ENCODE measurements at places on chromosomes 2 and 18.

DNA sequence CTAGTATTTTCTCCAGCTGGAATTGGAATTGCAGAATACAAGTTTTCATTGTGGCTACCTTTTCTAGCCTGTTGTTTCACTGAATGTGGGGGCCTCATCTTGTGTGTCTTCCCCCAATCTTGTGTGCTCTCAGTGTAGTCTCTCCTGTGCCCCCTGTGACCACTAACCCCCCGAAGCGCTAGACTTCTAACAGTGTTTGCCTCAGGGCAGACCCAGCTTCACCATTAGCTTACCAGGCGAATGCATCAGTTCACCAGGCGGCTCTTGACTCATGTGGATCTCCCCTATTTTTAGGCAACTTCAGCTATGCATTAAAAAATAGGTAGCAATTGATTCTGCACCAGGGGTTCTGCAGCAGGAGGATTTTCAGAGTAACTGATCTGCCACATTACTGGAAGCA, 376.2 kb upstream of the MEIS1 start:
- no peak for DNase-seq

DNA sequence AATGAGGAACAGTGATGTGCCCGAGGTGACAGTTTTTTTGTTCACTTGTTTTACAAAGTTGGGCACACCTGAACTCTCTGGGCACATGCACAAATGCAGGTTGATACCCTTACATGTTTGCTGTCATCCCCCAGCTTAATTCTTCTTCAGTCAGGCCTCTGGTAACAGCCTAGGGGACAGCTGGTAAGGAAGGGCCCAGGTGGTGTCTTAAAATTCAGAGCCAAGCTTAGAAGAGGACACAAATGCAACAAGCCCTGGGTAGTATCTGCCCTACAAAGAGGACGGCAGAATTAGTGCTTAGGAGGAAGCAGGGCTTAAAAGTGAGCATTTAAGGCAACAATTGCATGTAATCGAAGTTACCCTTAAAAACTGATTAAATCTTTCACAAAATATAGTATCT, 171.9 kb upstream of the ACAA2 start:
- no peak for DNase-seq

DNA sequence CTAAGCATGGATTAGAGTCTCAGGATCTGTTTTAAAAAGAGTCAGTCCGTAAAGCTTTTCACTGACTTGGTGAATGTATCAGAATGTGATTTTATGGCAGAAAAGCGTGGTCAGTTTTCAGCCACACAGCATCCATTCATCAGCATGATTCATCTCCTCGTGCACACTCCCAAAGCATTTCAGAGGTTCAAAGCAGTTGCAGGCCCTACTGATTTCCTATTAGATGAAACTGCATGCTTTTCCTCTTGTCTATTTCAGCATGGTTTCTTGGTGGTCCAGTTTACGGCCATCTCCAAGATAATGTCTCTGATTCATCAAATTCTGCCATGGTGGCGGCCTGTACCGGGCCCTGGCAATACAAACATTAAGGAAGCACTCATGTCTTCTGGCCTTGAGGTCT, 4.8 kb upstream of the PARD6G start:
- DNase-seq = no peak

GRCh38 chr2:60857056-60857455, 24.3 kb upstream of the REL start:
- DNase-seq = peak; percentile 80

- DNase-seq = no peak
Measured at GRCh38 chr2:221422516-221423209, 149.4 kb downstream of the EPHA4 start.

DNA sequence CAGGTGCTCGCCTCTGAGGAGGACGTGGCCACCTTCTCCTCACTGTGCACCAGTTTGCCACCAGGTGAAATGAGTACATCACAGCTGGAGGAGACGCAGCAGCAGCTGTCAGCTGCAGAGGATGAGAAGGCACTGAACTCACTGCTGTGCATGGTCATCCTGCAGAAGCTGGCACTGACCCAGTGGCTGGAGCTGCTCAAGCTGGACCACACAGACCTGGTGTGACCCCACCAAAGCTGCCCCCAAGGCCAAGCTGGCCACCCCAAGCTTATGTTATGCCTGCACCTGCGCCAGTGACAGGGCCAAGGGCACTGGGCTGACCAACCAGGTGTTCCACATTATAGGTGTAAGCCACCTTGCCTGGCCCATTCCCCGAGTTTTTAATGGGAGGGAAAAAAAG, 19.3 kb downstream of the CLK1 start:
- no peak for DNase-seq

- no peak for DNase-seq
Measured at GRCh38 chr2:143815082-143815481, 685.9 kb downstream of the ARHGAP15 start.

- DNase-seq = no peak
Measured at GRCh38 chr2:235601960-235602704, 108.3 kb downstream of the AGAP1 start.

- DNase-seq = no peak
Measured at GRCh38 chr2:125041846-125042245, 1016.8 kb downstream of the CNTNAP5 start.

GRCh38 chr18:41410006-41410405, 545.0 kb upstream of the PIK3C3 start:
- no peak for DNase-seq

- peak; percentile 54 for DNase-seq
Measured at GRCh38 chr2:164850235-164850634, 8.6 kb upstream of the COBLL1 start.

GRCh38 chr2:242060212-242060835, 190.8 kb downstream of the RTP5 start:
- no peak for DNase-seq

DNA sequence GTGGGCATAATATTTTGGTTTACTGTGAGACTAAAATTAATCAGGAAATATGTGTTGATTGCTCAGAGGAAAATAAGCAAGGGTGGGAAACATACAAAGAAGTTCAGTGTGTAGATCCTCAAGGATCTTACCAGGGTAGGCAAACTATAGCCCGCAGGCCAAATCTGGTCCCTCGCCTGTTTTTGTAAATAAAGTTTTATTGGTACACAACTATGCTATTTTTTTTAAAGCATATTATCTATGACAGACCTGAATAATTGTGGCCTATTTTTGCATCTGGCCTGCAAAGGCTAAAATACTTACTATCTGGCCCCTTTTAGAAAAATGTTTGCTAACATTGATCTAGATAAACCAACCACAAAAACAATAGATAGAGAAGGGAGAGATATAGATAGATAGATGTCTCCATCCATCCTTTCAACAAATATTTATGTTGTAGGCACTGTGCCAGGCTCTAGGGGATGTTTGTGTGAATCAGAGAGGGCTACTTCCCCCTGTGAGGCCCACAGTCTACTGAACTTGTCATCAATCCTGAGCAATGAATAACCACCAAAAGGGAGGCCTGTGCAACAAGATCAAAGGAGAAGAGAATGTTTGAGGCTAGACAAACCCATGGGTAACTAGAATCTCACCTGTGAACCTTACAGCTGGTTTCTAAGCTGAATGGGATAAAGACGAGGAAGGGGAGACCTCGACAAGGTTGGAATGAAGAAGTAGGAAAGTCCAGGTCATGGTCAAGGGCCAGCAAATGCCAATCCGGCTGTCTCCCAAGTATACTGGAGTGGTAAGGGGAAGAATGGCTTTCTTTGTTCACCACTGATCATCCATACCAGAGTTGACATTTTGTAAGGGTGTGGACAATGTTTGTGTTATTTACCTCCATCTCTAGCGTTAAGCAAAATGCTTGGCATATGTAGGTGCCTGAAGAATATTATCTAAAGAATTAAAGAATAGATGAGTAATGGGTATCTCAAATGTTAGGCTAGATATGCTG, 23.6 kb downstream of the ALPK2 start:
- peak; percentile 78 for DNase-seq

GRCh38 chr2:83970217-83970929, 488.7 kb downstream of the SUCLG1 start:
- no peak for DNase-seq

DNA sequence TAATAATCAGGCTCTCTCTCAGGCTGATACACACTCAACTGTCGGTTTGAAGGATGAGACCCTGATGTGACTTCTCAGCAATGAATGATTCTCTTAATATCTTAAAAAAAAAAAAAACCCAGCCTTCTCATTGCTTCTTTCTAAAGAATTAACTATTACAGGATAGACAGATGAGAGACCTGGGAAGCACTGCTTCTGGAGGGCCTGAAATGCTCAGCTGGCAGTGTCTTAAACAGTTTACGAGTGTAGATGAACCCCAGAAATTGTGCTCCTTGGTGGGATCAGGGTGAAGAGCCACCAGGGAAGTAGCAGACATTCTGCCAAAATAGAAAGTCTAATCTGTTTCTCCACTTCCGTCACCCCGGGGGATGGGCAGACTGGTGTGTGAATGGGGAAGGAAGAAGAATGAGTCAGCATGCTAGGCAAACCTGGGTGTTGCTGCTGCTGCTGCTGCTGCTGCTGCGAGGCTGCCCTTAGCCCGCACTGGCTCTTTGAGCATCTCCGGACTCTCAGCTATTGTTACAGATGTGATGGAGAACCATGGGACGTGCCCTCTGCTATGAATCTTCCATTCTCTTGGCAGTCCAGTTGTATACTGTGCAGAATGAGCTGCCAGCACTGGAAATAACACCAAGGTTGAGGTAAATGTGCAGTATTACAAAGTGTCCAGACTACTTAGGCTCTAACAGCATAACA, 158.4 kb downstream of the SETBP1 start:
- DNase-seq = peak; percentile 77

GRCh38 chr2:72980535-72981217, 63.4 kb downstream of the EMX1 start:
- DNase-seq = no peak

- peak; percentile 64 for DNase-seq
Measured at GRCh38 chr2:45890819-45891218, 239.3 kb downstream of the PRKCE start.

GRCh38 chr2:37203708-37204107, 7.4 kb downstream of the CEBPZOS start:
- no peak for DNase-seq

- no peak for DNase-seq
Measured at GRCh38 chr2:145652036-145652435, 1132.1 kb upstream of the ZEB2 start.

DNA sequence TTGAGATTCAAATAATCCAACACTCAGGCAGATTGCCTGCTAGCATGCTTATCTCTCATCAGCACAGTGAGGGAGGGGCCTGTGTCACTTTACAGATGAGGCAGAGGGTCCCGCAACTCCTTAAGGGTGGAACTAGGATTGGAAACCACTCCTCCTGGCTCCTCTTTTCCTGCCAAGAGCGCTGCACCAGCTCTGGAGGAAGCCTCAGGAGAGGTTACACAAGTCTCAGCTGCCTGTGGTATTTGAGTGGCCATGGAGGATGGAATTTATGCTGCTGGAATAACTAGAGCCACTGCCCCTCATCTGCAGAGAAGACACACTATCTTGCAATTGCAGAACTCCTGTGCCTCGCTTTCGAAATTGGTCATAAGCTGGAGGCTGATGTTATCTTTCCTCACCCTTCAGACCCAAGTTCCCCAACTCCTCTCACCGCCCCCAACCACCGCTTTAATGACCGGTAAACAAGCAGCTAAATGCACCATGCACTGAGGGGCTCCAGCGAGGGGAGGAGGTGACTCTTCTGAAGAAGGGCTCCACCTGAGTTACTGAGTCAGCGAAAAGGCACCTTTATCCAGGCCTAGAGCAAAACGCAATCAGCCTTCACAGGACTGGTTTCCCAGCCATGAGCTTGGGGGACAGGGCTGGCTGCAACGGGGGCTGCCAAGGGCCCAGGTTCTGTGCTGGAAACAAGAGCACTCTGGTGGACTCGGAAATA, 245.8 kb downstream of the SOX11 start:
- no peak for DNase-seq

DNA sequence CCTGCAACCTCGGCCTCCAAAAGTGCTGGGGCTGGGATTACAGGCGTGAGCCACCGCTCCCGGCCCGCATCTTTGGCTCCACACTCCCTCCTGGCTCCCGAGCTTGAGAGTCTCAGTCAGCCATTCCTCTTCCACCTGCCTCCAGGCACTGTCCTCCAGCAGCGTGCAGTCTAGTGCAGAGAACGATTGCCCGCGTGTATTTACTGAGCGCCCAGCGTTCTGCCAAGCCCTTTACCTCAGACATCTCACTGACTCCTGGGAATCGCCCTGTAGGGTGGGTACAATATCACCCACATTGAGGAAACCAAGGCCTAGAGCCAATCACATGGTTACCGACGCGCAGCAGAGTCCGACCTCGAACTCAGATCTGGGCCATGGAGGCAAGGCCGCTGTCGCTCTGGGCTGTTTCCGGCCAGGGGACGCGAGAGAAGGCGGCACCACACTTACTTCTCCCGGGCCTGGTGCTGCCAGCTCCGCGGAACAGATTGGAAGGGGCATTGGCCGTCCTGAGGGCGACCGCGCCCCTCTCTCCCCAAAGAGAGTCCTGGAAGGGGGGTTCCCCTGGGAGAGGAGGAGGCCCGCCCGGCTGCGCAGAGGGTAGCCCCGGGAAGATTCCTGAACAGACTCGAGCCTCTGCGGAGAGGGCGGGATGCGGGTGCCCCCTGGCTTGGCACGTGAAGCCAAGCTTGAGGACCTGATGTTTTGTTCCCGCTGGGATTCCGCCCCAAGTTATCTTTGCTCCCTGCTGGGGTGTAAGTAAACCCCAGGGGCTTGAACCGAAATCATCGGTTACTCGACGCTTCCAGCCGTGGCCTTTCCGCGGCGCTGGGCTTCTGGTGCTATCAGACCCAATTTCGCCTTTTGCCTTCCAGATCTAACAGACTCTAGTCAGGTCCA, 5.2 kb upstream of the DLX2 start:
- DNase-seq = no peak

DNA sequence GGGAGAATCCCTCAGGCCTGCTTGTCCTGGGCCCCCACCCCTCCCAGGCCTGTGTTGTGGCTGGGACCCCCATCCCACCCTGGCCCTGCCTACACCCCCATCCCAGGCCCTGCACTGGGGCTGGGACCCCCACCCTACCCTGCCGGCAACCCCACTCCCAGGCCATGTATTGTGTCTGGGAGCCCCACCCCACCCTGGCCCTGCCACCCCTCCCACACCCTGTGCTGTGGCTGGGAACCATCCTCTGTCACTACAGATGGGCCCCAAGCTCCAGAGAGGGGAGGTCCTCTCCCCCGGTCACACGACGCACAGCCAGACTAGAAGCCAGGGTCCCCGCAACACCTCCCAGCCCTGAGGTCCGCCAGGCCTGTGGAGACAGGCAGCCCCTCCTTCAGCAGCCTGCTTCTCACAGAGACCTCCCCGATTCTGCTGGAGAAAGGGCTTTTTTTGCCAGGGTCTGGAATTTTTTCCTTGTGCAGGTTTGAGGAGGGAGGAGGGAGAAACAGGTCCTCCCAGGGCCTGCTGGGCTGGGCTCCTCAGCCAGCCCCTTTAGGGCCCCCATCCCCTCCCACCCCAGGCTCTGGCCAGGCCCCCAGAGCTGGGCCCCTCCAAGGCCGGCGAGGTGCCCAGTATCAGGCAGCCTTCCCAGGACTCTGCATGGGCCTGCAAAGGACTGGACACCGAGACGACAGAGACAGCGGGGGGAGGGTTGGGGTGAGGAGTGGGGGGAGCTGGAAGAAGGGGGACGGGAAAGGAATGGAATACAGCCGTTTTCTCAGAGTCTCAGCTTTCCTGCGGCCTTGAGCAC, 28.0 kb downstream of the KIF1A start:
- DNase-seq = no peak

GRCh38 chr2:64092502-64092901, 51.7 kb downstream of the PELI1 start:
- no peak for DNase-seq
